ENCODE measurements at places on chromosomes 5 and 9.

DNA sequence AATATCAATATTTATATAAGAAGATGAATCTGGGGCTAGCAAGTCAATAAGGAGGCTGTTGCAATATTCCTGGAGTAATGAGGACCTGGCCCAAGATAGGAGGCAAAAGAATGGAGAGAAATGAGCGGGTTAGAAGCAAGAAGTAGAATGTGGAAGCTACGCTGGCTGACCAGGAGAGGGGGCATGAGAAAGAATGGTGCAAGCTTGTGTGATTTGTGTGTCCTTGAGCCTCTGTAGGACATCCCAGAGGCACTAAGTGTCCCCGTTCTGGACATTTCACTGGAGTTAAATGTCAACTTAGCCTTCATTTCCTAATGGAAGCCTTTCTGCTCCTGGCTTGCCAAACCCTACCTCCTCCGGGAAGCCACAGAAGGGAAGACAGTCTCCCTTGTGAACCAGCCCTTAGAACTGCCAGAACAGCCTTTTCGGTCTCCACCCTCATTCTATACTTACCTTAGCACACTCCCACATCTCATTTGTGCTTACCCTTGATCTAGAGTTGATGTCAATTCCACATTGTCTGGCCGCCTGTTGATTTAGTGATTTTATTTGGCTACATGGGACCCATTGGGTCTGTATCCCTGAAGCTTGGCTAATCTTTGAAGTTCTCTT, 6.7 kb upstream of the PDE6A start:
- no peak for DNase-seq

GRCh38 chr9:21027295-21027694, 4.1 kb downstream of the HACD4 start:
- no peak for DNase-seq

DNA sequence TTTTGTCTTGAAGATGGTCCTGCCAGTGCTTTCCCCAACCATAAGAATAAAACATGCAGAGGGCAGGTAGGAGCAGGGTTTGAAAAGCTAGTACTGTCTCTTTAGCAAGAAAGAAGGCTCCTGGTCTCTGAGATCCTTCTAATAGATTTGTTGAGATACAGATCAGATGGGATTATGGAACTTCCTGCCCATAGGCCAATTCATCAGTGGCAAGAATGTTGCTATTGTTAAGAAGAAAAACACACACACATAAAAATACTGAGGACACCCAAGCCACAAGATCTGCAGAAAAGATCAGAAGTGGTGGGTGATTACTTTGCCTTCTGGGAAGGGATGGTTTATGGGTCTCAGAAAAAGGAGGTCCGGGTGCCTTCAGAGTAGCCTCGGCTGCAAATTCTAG, 59.8 kb downstream of the TNC start:
- DNase-seq, result no peak

GRCh38 chr5:21831145-21831787, 1021.9 kb downstream of the CDH12 start:
- no peak for DNase-seq

DNA sequence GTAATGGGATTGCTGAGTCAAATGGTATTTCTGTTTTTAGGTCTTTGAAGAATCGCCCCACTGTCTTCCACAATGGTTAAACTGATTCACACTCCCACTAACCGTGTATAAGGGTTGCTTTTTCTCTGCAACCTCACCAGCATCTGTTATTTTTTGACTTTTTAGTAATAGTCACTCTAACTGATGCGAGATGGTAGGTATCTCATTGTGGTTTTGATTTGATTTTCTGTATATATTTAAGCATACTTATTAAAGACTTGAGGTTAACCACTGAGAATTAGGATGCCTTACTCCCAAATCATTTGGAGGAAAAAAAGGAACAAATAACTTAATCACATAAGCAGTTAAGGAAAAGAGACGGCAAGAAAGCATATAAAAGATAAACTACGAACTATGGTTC, 181.6 kb upstream of the FST start:
- DNase-seq, result no peak

DNA sequence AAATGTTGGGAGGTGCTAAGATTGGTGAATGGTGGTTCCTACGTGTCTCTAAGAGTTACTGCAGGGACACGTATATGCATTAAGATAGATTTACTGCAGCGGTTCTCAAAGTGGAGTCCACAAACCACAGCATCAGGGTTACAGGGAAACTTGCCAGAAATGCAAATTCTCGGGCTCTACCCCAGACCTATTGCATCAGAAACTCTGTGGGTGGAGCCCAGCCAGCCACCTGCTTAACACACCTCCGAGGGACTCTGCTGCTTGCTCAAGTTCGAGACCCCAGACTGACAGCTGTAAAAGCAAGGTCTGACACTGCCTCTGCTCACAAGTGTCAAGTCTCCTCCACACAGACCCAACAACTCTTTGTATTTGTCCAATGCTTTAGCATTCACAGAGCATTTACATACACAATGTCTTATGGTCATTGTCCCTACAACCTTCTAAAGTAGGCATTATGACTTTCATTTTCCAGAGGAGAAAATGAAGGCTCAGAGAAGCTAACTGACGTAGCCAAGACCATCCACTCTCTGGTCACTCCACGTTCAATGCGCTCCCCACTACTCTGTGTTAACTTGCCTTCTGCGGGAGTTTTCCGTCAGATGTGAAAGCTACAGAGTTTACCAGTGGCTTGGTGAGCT, 48.8 kb downstream of the HSD17B3 start:
- no peak for DNase-seq

GRCh38 chr9:37889536-37889935, 14.4 kb downstream of the SLC25A51 start:
- DNase-seq, result no peak

GRCh38 chr5:177447066-177447610, 524 bp downstream of the PRR7 start:
- DNase-seq, result peak; percentile 61

DNA sequence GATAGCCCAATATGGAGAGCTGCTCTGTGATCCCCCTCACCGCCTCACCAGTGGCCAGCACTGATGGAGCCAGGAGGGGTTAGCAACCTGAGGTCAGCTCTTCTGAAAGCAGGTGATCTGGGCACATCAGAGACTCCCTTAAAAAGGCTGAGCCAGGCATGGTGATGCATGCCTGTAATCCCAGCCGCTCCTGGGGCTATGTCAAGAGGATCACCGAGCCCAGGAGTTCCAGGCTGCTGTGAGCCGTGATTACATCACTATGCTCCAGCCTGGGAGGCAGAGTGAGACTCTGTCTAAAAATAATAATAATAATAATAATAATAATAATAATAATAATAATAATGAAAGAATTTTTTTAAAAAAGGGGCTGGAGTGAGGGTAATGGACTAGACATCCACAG, 66.6 kb upstream of the HRH2 start:
- no peak for DNase-seq

- DNase-seq, result no peak
Observed at GRCh38 chr5:8316608-8317280, 447.8 kb downstream of the MTRR start.

GRCh38 chr9:92332577-92333281, 7.0 kb downstream of the CENPP start:
- DNase-seq, result no peak

DNA sequence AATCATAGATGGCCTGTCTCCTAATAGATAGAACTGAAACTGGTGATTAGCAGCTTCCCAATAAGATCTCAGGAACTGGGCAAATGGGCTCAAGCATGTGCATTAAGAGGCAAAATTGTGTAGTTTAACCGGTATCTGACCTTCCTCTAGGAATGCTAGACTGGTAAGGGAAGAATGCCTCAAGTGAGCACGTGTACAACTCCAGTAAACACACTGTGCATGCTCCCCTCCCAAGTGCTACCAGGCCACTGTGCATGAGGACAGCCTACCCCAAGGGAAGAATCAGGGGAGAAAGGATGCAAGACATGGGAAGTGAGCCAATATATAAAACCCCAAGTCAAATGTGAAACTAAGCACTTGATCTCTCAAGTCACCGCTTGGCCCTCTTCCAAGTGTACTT, 1157.4 kb upstream of the CDH18 start:
- DNase-seq, result no peak

DNA sequence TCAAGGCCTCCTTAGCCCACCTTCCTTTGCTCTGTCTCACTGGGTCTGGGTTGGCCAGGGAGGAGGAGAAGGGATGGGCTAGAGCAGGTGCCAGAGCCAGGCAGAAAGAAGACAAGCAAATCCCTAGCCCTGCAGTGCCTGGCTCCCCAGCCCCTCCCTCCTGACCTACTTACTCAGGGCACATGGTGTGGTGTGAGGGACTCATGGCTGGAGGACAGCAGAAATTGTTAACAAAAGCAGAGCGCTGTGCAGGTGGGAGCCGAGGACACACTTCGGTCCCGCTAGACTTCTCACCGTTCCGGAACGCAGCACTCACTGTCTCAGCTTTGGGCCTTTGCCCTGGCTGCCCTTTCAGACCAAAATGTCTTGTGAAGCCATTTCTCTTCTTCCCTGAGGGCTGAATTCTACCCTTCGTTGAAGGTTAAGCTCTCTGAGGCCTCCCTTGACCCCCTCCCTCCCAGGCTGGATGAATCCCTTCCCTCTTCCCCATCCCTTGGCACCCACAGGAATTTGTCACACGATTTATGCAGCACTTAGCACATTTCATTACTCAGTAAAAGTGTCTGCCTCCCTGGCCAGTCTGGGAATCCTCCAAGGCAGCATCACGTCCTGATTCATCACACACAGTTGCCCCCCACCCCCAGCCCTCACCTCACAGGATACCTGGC, 263.9 kb upstream of the TRPC7 start:
- DNase-seq, result no peak

GRCh38 chr5:5475975-5476374, 53.5 kb downstream of the ICE1 start:
- DNase-seq, result no peak

DNA sequence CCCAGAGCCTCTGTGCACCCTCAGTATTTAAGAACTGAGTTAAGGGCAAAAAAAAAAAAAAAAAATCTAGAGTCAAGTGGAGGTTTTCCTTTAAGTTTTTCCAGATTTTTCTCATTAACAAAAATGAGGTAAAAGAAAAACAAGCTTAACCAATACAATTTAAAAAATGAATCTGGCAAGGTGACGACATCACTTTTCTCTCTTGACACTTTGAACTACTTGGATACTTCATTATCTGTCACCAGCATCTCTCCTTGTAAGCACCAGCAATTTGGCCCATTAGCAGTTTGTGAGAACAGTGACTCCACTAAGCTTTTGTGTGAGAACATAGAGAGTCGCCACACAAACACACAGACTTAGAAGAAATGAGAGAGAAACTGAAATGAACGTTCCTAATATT, 345.7 kb upstream of the SLC30A5 start:
- no peak for DNase-seq

- DNase-seq, result no peak
Observed at GRCh38 chr9:16867576-16868311, 2.7 kb downstream of the BNC2 start.

DNA sequence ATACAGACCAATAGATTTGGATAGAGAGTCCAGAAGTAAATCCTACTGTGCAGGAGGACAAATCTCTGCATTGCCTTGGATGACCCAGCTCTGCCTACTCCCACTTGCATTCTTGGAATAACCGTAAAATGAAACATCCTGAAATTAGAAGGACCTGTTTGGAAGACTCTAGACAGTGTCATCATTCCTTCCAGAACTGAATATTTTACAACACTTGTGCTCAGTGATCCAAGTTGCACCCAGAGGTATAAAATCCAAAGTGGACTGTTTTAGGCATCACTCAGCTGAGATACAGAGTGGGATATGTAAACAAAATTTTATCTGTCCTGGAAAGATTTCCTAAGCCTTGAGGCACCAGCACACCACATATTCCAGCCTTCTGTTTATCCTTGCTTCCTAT, 43.7 kb downstream of the OR2Y1 start:
- DNase-seq, result no peak

- no peak for DNase-seq
Observed at GRCh38 chr5:135050244-135050767, 16.3 kb upstream of the PITX1 start.

DNA sequence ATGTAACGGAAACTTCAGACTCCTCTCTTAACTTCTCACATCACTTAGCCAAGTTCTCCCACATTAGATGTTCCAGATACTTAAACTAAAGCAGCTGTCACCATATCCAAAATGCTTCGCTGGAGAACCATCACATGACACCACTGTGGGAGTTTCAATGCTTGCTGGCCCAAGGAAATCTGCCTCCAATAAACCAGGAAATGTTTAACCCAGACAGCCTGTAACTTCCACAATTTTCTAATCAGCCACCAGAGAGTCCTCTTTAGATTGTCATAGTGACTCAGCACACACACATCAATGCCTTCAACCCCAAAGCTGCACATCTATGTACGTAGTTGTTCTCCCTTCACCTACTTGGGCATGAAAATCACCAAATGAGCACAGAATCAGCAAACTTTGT, 118.7 kb downstream of the LPAR1 start:
- DNase-seq, result no peak

GRCh38 chr9:22425551-22425950, 21.1 kb upstream of the DMRTA1 start:
- DNase-seq, result no peak

GRCh38 chr9:122314165-122314564, 49.5 kb downstream of the MRRF start:
- DNase-seq, result no peak

DNA sequence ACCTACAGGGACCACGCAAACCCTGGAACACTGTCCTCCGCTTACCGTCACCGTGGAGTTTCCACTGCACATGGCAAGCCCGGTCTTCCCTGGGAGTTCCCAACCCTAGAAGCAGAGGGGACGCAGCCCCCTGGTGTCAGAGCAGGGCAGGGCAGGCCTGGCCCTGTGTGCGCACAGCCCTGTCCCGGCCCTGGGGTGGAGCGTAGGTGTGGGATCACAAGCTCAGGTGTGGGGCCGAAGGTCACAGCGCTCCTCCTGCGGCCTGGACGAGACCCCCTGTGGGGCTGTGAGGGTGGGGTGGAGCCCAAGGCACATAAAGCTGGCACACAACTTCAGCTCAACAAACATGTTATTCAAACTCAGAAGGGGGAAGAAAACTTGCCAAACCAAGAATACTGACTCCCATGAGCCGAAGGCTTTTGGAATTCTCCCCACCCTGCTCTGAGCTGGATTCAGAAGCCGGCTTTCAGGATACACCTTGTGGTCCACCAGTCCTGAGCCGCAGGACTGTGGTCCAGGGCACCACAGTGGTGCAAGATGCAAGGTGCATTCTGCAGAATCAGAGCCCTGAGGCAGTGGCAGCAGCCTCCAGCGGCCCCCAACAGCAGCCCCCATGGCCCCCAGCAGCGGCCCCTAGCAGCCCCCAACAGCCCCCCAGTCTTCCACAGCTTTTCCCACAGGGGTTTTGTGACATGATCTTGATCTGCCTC, 11.8 kb upstream of the EXOC3 start:
- DNase-seq, result peak; percentile 17
